ENCODE measurements at places on chromosomes 7 and 10. TPM values are rescaled to one million over a fixed set of nuclear protein-coding genes. Genes with fewer than 3 reads are reported as not detected.

The KIF20B gene
- total RNA-seq: 10.0 TPM

- peak; percentile 16 for DNase-seq
These were observed 1.7 kb upstream of the SH2B2 start for GRCh38 chr7:102284891-102285539.

The ZNF736 gene
- total RNA-seq: 17.1 TPM

DNA sequence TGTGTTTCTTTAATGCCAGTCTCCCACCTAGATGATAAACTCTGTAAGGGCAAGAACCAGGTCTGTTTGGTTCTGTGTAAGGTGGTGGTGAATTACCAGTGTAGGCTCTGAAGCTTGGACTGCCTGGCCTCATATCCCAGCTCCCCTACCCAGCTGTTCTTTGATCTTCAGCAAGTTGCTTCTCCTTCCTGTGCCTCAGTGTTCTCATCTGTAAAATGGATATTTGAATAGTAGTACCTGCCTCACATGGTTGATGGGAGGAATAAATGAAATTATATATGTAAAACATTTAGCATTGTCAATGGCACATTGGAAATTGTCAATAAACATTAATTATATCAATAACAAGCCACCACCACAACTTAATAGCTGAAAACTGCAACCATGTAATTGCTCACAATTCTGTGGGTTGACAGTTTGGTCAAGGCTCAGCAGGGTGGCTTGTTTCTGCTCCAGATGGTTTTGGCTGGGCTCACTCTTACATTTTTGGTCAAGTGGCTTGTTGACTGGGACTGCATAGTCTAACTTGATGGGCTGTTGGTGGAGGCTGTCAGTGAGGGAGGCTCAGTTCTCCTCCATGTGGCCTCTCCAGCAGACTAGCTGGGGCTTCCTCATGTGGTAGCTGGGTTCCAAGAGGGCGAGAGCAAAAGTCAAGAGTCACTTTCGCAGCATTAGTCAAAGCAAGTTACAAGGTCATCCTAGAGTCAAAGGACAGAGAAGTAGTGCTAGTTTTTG is 84.5 kb upstream of the DUSP5 start:
- DNase-seq: no peak

The HMX3 gene
- total RNA-seq: not detected

DNA sequence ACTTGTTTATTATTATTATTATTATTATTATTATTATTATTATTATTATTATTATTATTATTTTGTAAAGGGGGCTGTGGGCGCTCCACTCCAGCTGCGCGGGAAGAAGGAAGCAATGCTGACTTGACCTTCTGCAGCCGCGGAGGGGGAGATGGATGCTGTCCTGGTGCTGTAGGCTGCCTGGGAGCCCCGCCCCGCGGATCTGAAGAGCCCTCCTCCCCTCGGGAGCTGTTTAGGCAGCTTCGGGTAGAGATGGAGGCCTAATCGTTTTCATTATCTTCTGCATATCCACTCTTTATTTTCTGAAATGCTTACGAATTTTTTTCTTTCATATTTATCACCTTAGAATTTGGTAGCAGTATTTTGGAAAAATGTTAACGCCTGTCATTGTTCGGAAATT is 101.2 kb upstream of the KLF6 start:
- DNase-seq: peak; percentile 84

GRCh38 chr10:30587522-30588031 is 42.0 kb downstream of the LYZL2 start:
- DNase-seq: no peak

The PRKAR2B gene
- total RNA-seq: 6.1 TPM

The ST8SIA6 gene
- total RNA-seq: 7.5 TPM

DNA sequence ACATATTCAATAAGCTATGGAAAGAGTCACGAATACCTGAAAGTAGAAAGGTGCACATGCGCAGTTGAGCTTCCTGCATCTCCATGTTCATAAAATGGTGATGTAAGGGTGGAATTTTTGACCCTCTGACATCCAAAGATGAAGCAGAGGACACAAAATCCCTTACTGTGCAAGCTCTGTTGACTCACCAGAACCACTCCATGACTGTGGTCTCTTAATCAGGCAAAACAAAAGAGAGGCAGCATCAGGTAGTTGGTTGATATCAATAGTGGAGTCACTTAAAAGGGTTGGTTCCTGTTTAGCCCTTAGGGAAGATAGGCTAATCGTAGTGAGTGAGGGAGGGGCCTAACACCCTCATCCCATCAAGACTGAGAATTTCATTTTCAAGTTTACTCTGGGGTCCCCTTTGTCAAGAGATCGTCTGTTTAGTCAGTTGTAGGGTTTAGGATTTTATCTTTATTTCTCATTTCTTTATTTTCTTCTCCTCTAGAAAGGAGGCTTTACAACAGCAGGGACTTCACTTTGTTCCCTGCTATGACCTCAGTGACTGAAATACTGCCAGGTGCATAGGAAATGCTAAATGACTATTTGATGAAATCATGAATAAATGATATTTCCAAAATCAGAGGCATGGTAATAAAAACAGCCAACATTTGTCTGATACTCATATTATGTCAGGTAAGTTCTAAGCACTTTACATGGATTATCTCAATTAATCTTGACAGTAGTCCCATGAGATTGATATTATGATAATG is 98.1 kb downstream of the CD36 start:
- DNase-seq: no peak

- DNase-seq: no peak
These were observed 110.3 kb upstream of the TNRC18 start for GRCh38 chr7:5533821-5534367.

- DNase-seq: no peak
These were observed 194.9 kb downstream of the SUGCT start for GRCh38 chr7:40329601-40330153.

DNA sequence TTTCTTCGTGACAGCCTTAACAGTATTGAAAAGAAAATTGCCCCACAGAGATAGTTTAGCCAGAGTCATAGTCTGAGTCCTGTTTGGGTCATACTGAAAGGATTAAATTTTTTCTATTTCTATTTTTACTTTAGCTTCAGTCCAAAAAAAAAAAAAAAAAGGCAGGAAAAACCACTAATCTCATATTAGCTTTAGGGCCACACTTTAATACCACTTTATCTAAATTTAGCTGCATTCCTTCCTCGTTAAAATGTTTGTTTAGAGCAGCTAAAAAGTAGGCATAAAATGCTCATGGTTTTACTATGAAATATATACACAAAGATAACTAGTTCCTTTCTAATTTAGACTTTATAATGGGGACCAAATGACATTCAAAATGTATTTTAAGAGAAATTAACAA is 216.5 kb upstream of the TMEM196 start:
- DNase-seq: no peak

DNA sequence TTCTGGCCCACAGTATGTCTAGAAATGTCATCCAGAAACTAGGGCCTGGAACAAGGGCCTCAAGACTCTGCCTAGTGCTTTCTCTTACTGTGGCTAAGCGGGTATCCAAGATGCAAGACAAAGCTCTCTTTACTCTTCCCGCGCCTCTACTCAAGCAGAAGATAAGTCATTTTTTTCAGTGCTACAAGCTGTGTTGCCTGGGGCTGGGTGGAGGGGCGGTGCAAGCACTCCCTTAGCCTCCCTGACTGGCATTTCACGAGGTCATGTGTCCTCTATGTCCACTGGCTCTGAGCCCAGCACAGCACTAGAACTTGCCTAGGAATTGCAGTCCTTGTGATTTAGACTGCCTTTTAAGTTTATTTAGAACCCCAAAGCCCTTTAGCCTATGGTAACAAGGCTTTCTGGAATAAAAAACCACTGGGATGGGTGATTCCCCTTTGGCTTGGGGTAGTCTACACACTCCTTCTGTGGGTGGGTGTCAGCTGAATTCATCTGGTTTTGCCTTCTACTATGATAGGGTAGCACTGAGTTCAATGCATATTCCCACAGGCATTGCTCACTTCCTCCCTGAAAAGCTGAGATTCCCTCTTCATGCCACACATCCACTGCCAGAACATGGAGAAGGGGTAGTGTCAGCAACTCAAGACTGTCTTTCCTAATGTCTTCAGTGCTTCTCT is 371.8 kb upstream of the KCND2 start:
- no peak for DNase-seq

GRCh38 chr7:288671-289101 is 1.3 kb upstream of the FOXL3 start:
- DNase-seq: no peak

GRCh38 chr7:55965805-55966421 is 1.5 kb downstream of the NIPSNAP2 start:
- no peak for DNase-seq

DNA sequence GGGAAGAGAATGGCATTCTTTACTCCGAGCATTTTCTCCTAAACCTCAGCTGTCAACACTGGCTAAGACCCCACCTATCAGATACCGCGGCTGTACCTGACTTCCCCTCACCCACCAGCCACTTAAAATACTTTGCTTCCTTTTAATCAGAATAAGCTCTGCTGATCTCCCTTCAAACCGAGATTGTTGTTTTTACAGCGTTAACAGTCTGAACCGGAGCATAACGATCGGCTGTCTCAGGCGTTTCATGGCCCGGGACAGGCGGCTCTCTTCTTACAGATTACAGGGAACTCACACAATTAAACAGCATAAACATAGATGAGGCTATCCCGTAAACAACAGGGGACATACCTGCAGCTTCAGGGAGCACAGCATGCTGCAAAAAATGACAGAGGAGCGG is 174.3 kb upstream of the RNF32 start:
- DNase-seq: no peak

DNA sequence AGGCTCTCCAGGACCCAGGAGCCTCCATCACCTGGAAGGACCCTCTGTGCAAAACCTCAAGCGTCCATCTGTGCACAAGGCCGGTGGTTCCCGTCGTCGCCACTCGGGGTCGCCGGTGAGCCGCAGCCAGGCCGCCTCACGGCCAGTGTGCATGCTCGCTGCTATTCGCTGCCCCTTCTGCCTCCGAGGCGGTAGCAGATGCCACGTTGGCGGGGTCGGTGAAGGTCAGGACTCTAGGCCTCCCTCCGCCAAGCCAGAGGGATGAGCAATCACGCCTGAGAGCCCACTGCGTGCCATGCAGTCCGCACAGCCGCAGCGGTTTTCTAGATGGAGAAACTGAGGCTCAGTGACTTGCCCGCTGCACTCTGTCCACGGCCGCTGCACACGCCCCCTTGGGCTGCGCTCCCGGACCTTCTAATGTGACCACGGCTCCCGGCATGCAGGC is 5.7 kb downstream of the UPK3B start:
- peak; percentile 89 for DNase-seq

- no peak for DNase-seq
These were observed 642 bp downstream of the STK32C start for GRCh38 chr10:132306864-132307751.

- DNase-seq: no peak
These were observed 126.4 kb downstream of the KBTBD2 start for GRCh38 chr7:32765185-32765584.

GRCh38 chr7:86963599-86964230 is 95.7 kb downstream of the ELAPOR2 start:
- no peak for DNase-seq

DNA sequence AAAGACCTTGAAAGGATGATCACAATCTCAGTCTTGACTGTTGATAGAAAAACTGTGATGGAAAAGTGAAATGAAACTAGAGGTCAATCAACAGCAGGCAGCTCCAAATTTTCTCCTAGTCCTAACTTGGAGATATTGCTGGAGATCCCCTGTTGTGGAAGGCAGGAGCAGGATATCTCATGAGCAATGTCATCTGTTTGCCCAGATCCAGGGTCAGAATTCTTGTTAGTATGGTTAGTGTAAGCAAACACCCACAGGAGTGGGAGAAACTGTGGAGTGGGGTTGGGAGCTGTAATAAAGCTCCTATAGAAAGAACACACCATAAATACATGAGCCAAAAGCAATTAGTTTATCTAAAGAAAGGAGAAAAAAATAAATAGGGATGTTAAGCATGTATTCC is 169.0 kb downstream of the AKR1D1 start:
- no peak for DNase-seq

The TEX36 gene
- 0.26 TPM for total RNA-seq

The ODAD2 gene
- total RNA-seq: 2.8 TPM

The CNPY1 gene
- total RNA-seq: not detected

The SOSTDC1 gene
- 8.8 TPM for total RNA-seq

The SPOCK2 gene
- 69.7 TPM for total RNA-seq

Measured in left lung (tissue), 14 donors.